ENCODE measurements at places on chromosomes 4 and X. TPM values are rescaled to one million over a fixed set of nuclear protein-coding genes. Genes with fewer than 3 reads are reported as not detected.

The XPNPEP2 gene
- total RNA-seq = 1.7 TPM

GRCh38 chr4:63049726-63050125 is 1359.5 kb downstream of the TECRL start:
- no peak for DNase-seq

The CPEB2 gene
- 17.6 TPM for total RNA-seq

GRCh38 chrX:19893727-19894126 is 6.3 kb upstream of the SH3KBP1 start:
- no peak for DNase-seq

The AMTN gene
- not detected for total RNA-seq
